ENCODE measurements at places on chromosomes 3 and 15.

DNA sequence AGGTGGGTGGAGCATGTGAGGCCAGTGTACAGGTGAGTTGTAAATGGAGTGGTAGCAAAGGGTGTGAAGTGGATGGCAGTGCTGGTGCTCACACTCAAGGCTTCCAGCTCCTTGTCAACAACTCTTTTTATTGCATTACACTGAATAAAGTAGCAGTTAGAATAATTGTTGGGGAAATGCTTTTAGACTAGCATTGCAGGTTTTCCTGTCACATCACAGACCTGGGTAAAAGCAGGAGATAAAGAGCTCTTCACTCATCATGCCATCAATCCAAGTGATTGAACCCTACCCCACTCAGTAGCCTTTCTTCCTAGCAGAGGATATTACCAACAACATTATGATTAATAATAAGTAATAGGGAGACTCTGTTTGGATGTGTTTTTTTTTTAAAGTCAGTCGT is 81.6 kb downstream of the CDIN1 start:
- DNase-seq = no peak

DNA sequence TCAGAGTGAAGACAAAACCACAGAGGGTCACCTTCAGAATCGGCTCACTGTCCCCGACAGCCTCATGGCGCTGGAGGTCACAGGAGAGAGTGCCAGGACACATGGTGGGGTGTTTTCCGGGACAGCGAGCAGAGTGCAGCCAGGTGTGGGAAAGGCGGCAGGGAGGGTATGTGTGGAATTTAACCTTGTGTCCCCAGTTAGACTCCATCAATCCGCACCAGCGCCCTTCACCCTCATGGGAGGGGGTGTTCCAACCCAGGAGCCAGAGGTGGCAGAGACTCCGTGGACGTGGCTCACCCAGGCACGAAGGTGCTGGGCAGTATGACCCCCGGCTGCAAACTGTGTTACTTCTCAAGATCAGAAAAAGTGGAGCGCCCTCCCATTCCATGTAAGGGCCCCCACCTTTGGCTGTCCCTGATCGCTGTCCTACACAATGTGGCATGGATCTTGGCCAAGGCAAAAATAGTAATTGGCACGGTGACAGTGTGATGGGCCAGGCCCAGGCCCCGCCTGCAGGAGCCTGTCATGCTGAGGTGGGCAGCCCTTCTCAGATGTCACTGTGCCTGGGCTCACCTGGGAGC is 190.3 kb downstream of the XXYLT1 start:
- DNase-seq = no peak

DNA sequence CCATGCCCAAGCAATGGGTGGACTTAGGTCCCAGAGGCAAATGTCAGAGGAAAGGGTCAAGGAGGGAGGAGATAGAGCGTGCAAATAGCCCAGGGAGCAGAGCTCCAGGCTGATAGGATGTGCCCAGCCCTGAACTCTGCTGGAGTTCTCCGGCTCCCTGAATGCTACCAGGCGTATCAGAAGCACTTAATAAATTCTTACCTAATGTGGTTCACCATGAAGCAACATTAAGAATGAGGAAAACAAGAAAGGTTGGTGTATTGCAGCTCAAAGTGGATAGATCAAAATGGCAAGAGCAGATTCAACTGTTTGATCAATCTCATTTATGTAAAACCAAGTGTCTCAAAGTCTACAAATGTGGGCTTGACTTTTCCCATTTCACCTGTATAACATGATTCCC is 38.3 kb downstream of the PXYLP1 start:
- DNase-seq = no peak

DNA sequence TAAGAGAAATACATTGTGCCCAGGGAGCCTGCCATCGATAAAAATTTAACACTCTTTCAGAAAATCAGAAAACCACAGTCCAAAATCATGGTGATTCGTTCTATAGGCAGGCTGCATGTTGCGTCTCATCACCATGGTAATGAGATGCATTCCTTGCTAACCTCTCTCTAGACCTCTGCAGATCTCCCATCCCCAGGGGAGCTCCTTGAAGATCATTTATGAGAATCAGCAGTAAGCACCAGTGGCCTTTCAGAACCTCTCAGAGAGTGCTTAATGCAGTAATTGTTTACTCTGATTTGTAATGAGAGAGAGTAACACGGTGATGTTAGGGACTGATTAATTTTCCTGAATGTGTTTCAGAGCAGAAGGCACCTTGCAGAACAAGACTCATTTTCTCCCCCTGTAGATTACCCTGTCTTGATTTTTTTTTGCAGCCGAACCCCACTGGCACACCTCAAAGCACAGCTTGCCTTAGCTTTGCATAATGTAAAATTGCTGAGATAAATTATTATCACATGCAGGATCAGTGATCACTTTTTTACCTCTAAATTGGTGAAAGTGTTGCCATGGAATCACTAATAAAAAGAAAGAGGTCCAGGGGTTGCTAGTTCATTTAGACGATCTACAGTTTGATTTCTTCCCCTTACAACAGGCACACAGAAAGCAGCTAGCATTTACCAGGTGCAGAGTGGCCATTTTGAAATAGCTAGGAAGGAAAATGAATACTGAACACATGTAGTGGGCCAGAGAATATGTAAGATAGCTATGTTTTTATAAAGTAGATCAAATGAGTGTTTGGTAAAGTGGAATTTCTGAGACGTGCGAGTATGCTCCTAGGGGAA is 98.9 kb upstream of the CHL1 start:
- DNase-seq = no peak

GRCh38 chr15:51750792-51751696 is at the start of gene TMOD2:
Gene TMOD2, plus strand, starts transcription at chr15:51751597. Its CDS starts 14,845 bp downstream, at chr15:51766442.
- DNase-seq = no peak

DNA sequence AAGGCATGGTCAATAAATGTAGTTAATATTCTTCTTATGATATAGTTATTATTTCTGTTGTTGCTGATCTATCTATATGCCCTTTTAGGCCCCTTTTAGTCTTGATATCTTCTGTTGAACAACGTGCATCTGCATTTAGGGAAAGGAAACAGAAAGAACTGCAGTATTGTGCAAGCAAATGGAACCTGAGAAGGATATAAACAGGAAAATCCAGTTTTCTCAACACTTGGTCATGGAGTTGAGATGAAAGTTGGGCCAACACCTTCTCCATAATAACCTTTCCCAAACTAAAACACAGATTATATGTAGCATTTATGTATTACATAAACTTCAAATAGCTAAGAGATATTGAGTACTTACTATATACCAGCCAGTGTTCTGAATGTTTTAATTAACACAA is 179.7 kb downstream of the ADAMTS9 start:
- no peak for DNase-seq

DNA sequence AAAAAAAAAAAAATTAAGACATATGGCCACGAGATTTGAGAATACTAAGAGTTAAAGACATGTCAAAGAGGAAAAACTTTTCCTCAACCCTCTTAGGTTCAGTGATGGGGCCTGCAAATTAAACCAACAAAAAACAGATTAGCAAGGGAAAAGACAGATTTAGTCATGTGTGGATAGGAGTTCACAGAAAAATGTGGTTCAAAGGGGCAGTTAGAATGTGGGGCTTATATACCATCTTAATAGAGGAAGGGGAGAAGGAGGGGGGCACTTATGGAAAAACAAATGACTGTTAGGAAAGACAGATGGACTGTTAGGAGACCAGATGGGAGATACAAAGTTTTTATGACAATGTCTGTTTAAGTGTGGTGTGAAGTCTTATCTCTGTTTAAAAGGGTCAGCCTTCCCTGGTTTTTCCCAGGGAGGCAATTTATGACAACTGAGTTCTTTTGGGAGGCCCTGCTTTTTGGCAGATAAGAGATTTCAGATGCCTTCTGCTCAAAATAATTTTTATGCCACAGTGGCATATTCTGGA is 68.7 kb upstream of the FURIN start:
- DNase-seq = peak; percentile 37
